Left renal cortex interstitium (tissue), 4 donors: ENCODE measurements at places on chromosomes 2 and 18. TPM values are rescaled to one million over a fixed set of nuclear protein-coding genes. Genes with fewer than 3 reads are reported as not detected.

GRCh38 chr2:145807968-145808367 lies 1288.0 kb upstream of the ZEB2 start:
- no peak for DNase-seq

GRCh38 chr2:114616-115015 lies 68.3 kb upstream of the FAM110C start:
- DNase-seq = no peak

Gene ADAM23
- polyA plus RNA-seq = 7.6 TPM

- no peak for DNase-seq
These were observed 432.6 kb upstream of the MMADHC start for GRCh38 chr2:150020221-150020620.

Gene LCT
- polyA plus RNA-seq = not detected

DNA sequence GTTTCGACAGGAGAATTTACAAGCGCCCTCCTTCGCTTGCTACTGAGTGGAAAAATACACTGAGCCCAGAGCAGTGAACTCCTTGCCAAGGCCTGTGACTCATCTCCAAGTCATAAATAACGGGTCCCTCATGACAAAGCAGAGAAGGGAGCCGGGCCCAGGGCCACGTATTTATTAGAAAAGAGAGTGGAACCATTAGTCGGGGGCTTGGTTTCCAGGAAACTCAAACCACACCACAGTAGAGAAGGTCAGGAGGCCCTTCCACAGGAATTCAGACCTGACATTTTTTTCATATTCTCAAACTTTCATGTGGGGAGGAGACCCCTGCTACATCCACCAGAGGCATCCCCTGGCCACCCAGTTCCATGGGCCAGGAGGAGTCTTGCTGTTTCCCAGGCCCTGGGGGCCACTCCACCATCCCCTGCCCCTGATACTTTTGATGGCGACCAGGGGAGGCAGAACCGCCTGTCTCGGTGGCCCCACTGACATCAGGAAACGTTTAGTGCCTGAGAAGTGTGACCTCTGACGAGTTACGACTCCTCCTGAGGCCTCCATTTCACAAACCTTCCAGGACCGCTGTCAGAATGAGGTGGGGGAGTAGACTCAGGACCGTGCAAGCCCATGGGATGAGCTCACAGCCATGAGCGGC lies 289.7 kb downstream of the DYSF start:
- DNase-seq = no peak

- DNase-seq = no peak
These were observed 91.4 kb downstream of the SCN9A start for GRCh38 chr2:166284359-166284758.

DNA sequence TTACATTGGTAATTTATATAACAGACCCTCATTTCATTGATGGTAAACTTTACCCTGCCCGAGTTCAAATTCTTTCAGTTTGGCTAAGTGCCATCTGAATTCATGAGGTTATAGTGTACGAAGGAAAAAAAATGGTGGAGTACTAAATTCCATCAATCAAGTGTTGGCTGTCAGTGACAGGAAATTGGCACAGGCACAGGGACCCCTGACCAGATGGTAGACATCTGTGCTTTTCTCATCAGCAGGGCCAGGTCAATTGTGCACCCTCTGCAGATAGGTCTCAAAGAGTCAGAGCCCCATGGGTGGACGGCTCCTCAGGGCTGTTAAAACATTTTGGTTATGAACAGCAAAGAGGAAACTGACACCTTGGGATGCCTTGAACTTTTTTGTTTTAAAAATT lies 439.2 kb downstream of the SETBP1 start:
- no peak for DNase-seq

DNA sequence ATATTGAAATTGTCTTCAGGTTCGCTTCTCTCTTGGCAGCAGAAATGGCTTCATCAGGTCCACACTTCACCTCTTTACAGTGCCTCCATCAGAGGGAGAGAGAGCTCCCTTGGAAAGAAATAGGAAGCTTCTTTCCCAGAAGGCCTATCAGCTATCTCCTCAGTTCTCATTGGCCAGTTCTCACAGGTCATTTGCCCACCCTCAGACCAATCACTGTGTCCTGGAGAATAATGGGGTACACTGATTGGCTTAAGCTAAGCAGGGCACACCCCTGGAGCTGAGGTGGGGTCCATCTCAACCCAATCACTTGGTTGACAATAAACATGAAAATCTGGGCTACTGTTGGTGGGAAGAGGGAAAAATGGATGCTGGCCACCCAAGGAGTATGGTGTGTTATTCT lies 5.2 kb downstream of the GNLY start:
- DNase-seq = no peak

- DNase-seq = no peak
These were observed 59.7 kb upstream of the MEX3C start for GRCh38 chr18:51257150-51257549.

GRCh38 chr2:64792995-64793639 lies 139.4 kb upstream of the SERTAD2 start:
- DNase-seq = no peak

GRCh38 chr2:203340791-203341487 lies 12.7 kb downstream of the ABI2 start:
- DNase-seq = no peak

GRCh38 chr2:167875529-167875928 lies 371.9 kb downstream of the STK39 start:
- no peak for DNase-seq

- DNase-seq = no peak
These were observed 297.7 kb upstream of the SYT4 start for GRCh38 chr18:43574974-43575373.

DNA sequence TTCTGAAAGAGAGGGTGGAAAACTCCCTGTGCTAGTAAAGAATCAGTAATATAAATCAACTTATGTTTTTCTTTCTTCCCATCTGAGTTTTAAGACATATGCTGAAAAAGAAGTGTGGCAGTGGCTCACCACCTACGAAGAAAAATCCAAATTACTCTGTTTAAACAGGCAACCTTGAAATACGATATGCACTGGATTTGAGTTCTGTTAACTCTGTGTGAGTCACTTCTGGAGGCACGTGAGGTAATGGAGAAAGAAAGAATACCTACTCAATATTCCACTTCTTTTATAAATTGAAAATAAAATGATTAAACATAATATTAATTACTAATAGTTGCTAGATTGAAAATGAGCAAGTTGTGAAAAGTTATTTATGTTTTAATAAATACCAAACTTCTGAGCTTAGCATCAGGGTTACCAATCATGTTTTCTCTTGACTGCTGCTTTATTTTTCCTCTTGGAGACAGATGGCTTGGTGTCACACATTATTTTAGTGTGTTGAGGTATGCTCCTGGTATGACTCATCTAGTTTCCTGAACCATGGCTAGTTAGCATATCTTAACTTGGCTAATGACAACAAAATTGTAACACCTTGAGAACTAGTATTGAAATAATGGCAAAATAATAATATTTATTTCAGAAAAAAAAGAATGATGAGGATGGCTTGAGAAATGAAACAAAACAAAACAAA lies 1705.5 kb upstream of the PIK3C3 start:
- no peak for DNase-seq

- DNase-seq = no peak
These were observed 6.5 kb upstream of the MTERF4 start for GRCh38 chr2:241108271-241109209.
